ENCODE measurements at places on chromosomes 5 and 9.

GRCh38 chr5:157159209-157159751, 6.8 kb downstream of the GARIN3 start:
- DNase-seq, result no peak

DNA sequence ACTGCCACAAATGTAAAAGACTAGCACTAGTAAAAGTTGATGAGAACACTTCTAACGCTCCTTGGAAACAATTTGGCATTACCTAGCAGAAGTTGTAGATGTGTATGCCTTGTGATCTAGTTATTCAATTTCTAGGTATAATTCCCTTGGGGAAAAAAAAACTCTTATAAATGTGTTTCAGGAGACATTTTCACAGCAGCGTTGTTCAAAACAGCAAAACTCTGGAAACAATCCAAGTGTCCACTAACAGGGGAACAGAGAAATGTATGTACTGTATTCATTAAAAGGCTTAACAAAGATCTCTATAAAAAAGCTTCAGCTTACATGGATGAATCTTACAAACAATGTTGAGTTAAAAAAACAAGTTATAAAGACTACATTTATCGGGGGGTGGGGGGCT, 30.4 kb downstream of the NR3C1 start:
- no peak for DNase-seq

DNA sequence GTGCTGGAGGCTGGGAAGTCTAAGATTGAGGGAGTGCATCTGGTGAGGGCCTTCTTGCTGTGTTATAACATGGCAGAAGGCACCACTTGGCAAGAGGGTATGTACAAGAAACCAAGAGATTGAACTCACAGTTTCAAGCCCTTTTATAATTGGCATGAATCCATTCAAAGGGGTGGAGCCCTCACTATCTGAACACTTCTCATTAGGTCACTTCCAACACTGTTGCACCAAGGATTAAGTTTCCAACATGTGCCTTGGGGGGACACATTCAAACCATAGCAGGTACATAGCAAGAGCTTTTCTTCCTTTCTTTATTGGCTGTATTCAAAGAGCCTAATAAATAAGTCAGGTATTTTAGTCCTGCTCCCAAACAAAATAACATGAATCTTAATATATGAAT, 62.7 kb downstream of the PRELID2 start:
- DNase-seq, result no peak

- DNase-seq, result no peak
Observed at GRCh38 chr9:13648676-13649075, 369.2 kb upstream of the MPDZ start.

Measured in cerebellum (tissue), 4 donors.